NCI-H82 (cell line): ENCODE measurements at places on chromosomes 5 and 9.

GRCh38 chr9:113564498-113565237 is 101.1 kb downstream of the RGS3 start:
- no peak for DNase-seq

DNA sequence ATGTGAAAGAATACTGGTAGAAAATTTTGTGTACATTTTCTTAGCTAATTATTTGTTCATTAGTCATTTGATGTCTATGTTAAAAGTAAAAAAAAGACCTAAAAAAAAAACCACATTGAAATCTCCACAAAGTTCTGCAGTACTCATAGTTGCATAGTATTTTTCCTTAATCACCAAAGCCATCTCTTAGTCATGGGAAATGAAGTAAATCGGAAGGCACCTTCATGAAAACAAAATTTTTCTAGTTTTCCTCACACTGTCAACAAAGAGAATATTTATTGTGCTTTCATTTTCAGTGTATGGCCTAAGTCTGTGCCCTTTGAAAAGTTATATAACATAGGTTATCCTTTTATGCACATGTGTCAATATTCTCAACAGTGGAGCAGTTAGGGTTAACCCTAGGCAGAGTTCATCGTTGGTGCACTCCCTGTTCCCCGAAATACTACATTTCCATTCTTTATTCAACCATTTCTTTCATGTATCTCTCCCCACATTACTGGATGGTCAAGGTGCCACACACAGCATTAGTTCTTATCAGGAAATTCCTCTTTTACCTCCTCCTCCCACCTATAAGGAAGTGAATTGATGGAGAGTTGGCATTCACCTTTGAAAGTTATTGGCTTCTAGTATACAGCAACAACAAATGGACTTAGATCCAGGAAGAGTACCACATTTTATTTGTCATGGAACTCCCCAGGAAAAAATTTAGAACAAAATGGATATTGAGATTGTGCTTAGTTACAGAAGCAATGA is 93.1 kb downstream of the NUDT12 start:
- no peak for DNase-seq

- DNase-seq, result peak; percentile 19
These were observed 3.8 kb upstream of the PRKAA1 start for GRCh38 chr5:40801771-40802562.

- no peak for DNase-seq
These were observed 24.9 kb upstream of the SMU1 start for GRCh38 chr9:33101104-33101951.

DNA sequence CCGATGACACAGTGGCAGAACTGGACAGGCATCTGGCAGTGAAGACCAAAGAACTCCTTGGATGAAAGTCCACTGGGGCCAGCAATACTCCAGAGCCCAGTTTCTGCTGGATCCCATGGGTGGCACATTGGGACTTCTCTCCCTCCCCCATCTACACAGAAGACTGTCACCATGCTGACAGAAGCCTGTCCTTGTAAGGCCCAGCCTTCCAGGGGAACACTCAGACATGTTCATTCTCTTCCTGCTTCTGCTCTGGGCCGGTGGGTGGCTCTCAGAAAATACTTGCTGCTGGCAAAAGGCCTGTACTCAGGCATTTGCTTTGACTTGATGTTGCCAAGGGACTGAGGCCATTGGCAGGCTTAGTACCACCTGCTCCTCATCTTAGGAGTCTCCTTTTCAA is 48.3 kb upstream of the PTGS1 start:
- DNase-seq, result no peak

DNA sequence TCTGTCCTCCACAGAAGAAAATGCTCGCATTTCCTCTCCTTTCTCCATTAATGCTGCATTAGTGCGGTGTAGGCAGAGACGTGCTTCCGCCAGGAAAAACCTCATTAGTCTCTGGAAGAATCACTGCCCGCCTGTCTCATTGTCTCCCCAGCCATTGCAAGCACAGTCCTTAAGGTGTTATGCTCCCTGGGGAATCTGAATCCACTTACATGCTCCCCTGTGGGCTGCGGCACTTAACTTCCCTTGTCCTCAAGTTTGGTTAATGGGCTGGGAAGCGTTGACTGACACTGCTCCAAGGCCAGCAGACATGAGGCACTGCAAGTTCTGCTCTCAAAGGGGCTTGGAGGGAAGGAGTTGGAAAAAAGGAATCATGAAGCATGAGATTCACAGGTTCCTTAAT is 41.6 kb downstream of the TARS1 start:
- DNase-seq, result peak; percentile 78

DNA sequence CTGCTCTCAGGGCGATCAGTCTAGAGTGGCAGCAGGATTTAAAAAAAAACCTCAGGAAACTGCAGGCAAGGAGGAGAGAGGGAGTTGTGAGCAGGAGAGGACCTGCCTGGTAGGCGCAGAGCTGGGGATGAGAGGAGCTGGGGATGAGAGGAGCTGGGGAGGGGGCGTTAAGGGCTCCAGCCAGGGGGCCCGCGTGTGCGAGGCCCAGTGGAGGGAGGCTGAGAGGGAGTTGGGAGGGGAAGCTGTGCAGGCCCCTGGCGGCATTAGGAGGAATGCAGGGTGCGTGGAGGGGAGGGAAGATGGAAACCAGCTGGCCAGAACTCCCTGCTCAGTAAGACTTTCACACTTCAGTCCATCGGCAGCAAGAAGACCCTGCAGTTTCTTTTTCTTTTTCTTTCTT is 45.2 kb upstream of the HMCN2 start:
- peak; percentile 76 for DNase-seq

DNA sequence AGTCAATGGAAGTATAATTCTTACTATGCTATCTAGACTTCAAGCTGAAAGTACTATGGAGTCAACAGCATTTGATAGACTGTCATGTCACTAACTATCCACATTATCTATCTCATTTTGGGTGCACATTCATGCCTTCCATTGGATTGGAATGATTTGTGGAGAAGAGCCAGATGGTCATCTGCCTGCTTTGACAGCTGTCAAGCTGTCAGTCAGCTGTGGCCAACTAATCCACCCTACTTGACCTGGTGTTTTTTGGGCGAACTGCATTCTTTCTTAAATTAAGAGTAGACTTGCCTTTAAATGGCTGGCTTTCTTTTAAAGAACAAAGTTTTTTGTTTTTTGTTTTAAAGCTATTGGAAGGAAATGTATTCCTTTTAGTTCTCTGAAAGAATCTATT is 151.5 kb downstream of the DCP2 start:
- DNase-seq, result peak; percentile 67

- DNase-seq, result no peak
These were observed 15.8 kb upstream of the ABO start for GRCh38 chr9:133290751-133291302.

- DNase-seq, result no peak
These were observed 201.2 kb upstream of the CDKN2B start for GRCh38 chr9:22210262-22210661.

- no peak for DNase-seq
These were observed 94.9 kb upstream of the MINAR2 start for GRCh38 chr5:129653057-129653375.

- no peak for DNase-seq
These were observed 46.1 kb upstream of the MAMDC2 start for GRCh38 chr9:69997524-69997923.

DNA sequence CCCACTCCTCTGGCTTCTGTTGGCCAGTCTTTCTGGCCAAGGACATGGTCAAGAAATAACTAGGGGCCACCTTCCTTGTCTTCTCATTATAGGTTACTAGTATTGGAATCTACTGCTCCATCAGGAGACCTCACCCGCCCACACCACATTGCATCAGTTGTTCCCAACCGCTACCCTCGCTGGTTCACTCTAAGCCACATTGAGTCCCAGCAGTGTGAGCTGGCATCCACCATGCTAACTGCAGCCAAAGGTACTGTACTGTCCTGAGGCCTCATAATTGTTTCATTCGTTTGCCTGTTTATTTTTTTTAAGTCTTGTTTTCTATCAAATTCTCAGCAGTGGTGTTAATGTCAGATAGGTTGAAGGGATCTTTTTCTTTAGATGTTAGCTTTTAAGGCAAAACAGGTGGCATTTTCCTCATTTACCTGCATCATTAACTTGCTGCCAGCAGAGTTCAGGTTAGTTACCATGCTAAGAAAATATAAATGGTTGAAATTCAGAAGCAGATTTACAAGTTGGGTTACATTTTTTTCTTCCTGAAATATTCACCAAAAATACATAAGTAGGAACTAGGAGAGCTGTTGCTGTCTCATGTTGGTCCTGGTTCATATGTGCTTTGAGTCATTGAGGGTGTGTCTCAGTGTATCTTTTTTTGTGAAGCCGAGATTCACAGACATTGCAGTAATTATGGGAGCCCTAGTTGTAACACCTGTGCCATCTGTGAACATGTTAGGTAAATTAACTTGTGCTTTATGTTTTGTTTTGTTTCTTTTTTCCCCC is 206.9 kb downstream of the ZSWIM6 start:
- no peak for DNase-seq

DNA sequence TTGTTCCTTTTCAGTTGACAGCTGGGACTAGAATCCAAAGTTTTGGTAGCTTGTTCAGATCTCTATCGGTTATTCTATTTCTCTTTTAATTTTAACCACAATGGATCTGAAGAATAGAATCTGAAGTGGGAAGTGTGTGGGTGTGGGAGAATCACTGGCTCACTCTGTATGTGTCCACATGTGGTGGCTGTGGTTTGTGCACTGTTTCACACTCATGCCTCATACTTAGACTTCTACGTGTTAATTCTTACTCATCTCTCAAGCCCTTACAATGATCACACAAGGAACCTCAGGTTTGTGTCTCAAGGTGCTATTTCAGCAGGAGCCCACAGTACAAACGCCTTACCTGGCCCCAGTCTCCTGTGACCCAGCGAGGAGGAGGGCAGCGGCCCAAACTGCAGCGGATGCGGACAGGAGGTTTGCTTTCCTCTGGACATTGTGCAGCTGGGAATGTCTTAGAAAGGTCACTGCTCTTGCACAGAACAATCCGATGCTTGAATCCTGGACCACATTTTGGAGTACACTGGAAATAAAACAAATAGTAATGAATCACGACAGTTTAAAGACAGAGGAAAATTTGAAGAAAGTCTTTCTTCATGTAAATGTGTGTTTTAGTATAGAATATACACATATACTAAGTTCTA is 309.1 kb downstream of the ADAMTS6 start:
- no peak for DNase-seq

DNA sequence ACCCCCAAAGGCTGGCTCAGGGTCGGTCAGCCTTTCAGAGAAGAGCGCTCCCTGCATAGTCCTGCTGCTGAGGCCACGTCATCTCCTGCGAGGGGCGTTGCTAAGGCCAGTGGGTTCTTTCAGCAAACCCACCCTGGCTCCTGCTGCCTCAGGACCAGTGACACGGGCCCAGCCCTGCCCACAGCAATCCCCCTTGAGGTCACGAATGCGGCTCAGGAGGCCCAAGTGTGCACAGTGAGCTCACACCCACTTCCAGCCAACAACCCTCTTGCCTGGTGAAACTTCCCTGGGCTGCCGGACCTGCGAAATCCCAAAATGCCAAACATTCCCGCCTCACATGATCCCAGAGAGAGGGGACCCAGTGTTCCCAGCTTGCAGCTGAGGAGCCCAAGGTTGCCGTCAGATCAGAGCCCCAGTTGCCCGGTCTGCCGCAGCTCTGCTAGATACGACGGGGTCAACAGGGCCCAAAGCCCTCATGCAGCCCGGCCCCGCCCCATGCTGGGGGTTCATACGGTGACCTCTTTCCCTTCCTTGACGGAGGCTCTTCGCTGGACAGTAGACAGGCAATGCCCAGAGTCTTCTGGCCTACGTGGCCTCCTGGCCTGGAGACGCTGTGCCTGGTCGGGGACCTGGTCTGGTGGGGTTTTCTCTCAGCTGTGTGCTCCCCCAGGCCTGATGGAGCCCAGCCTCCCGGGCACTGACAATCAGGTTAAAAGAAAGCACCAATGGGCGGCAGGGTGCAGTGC is 116.4 kb upstream of the COL5A1 start:
- DNase-seq, result no peak

GRCh38 chr9:3962971-3963642 is 336.8 kb downstream of the GLIS3 start:
- DNase-seq, result no peak

- DNase-seq, result peak; percentile 18
These were observed 188.6 kb upstream of the DMRT1 start for GRCh38 chr9:652914-653313.

GRCh38 chr9:118640836-118641560 is 728.2 kb downstream of the BRINP1 start:
- DNase-seq, result no peak

GRCh38 chr9:124810663-124811355 is 33.9 kb downstream of the OLFML2A start:
- DNase-seq, result no peak

DNA sequence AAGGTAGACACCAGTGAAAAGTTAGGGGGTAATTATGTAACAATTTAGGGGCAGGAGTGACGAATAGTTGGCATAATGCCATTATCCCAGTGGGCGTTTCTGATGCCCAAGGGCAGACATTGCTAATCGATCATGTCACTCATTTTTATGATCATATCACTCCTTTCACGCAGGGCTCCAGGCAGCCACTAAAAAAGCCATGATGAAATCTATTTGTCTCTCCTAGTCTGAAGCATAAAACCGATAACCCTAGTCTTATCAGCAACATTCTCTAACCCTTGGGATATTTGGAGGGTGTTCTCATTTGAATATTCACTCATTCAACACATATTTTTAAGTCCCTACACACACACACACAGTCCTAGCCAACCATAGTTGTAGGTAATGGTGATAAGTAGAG is 114.9 kb downstream of the NMUR2 start:
- DNase-seq, result no peak

DNA sequence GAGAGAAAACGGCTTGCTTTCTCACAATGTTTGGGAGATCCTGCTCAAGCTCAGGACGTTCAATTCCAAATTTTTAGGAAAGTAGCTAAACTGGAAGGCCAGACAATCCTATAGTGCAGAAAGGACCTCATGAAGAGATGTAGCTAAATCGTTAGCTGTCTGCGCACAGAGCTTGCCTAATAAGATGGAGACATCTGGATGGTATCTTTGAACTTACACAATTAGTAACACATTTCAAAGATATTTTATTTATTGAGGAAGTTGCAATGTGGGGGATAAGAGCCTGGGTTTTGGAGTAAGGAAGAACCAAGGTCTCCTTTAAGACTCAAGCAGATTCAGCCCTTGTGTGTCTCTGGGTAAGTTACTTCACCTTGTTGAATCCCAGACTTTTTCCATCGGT is 28.6 kb upstream of the RAB14 start:
- no peak for DNase-seq

DNA sequence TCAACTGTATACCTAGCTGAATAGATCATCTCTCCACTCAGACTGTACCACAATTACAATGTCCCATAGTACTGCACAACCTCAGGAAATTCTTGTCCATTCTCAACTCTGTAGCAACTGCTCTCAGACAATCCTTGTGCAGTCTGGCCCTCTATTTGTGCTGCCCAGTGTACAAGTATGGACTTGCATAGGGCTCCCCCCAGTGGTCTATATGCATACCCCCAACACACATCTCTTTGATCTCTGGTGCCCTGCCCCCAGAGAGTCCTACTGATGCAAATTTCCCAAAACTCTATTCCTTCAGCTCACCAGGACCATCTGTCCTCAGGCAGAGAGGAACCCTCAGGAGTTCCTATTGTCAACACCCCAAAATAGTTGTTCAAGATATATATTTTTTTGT is 205.3 kb downstream of the SLCO4C1 start:
- peak; percentile 83 for DNase-seq
